Activated T-cell treated with anti-CD3 and anti-CD28 coated beads, Interleukin-2, amount 50 U/mL, for 48 hours (primary cell): ENCODE measurements at places on chromosomes 1 and 21.
A peak's percentile ranks its signal among the peaks of the same experiment; 100 is the strongest.

DNA sequence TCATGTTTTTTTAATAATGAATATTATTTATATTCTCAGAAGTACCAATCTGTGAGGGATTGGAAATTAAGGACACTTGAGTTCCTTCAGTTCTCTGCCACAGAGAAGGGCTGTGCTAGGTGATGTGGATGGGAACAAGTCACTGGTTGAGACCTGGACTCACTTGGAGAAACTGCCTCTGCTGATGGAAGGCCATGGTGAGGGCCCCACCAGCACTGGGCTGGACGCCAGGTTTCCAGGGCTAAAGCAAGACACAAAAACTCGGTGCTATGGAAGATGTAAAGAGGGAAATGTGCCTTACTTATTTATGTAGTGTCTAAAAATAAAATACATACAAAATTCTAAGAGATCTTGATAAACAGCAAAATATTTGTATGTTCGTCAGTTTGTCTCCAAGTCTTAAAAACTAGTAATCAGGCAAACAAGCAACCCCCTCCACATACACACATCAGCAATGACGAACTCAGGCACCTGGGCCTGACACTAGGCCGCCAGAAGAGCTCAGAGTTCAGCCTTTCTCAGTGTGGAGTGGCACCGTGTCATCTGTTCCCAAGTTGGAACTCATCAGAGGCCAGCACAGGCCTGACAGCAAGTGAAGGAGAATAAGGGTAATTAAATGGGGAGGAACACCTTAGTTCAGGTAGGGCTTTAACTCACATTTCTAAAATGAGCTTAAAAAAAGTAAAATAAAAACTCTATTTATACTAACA is 19.6 kb downstream of the SIPA1L2 start:
- no peak for DNase-seq

DNA sequence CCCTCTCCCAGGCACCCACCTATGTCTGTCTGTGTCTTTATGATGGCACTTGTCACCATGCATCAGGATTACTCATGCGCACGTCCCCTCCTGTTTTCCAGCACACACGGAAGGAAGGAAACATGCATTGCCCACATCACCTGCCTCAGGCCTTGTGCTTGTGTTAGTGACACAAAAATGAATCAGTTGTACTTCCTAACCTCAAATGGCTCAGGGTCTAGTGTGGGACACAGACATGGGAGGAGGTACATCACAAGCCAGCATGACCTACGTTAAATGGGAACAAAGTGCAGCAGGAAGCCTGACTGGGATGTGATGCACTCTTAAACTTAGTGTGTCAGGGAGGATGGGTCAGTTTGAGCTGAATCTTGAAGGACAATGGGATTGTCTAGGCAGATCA is 126.7 kb downstream of the TRABD2B start:
- DNase-seq: no peak

DNA sequence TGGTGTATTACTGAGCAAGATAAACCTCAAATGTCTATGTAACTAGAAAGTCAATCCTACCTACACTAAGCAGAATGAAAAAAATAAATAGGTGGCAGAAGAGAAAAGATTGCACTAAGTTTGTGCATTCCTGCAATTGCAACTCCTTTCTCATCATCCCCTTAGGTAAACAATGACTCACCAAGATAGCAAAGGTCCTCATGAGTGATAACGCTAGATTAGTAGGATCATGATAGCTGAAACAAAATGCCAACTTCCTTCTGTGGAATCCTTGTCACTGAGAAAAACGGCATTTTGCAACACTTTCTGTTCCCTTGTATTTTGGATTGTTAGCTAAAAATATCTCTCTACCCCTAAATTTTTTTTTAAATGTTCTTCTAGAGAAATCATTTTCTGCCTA is 20.0 kb upstream of the FCER1A start:
- DNase-seq: no peak

DNA sequence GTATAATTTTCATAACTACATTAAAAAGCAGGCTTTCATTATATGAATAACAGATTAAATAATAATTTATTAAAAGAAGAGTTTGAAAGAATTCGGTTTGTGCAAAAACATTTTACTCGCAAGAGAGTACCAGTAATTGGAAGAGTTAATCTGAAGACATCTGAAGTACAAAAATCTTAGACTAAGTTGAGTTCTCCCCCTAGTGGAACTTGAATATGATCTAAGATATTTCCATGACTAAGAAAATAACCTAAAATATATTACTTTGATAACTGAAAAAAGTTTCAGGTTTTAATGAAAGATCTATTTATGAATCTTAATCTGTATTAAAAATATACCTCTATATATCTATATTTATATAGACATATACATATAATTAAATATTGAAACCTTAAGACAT is 112.5 kb upstream of the GFI1 start:
- DNase-seq: no peak

DNA sequence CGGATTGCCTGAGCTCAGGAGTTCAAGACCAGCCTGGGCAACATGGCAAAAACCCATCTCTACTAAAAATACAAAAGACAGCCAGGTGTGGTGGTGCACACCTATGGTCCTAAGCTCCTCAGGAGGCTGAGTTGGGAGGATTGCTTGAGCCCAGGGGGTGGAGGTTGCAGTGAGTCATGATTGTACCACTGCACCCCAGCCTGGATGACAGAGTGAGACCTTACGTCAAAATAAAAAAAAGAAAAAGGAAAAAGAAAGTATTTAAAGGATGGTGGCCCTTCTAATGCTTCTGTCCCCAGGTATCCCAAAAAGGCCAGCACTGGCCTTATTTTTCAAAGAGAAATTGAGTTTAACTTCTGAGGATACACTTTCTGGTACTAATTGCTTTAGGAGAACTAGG is 1.7 kb downstream of the IKBKE start:
- no peak for DNase-seq

GRCh38 chr1:17874710-17875109 is 119.6 kb downstream of the ACTL8 start:
- DNase-seq: no peak

- no peak for DNase-seq
These were observed 40.3 kb downstream of the KCTD3 start for GRCh38 chr1:215607412-215607811.

DNA sequence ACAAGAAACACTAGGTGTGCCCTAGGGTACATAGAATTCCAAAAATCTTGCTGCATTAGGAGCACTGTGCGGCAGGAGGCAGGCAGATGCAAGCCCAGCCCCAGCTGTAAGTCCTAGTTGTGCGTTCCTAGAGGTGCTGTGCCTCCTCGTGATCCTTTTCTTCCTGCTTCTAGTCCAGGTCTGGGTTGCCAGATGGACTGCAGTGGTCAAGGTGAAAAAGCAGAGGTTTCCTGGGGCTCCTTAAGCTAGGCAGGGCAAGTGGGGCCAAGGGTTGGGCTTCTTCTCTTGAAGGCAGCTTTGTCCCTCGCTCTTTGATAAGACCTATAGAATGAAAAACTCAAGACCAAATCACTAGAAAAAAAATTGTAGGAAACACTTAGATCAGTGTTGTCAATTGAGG is 21.6 kb upstream of the SLC45A3 start:
- DNase-seq: no peak

GRCh38 chr1:202086579-202087350 is 36.0 kb upstream of the GPR37L1 start:
- DNase-seq: no peak

DNA sequence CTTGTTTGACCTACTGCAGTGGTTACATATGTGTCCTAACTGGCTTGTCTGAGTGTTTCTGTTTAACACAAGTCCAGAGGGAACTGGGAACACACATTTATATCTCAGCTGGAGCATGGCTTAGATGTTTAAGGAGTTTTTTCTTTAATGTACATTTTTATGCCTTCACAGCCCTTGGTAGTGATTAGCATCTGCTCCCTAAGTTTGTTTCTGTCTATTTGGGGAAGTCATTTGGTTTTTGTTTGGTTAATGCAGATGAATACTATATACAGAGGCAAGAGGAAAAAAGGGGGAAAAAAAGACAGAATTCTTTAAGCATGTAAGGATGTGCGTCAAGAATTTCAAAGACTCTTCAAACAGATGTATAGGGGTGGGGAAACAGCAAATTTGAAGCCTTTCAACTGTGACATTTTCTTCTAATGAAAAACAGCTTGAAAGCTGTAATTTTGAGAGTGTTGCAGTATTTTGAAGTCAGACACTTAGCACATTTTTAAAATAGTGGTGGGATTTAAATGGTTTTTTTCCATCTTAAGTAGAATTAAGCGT is 15.4 kb downstream of the MACO1 start:
- no peak for DNase-seq

- DNase-seq: no peak
These were observed 749.1 kb downstream of the ADGRL2 start for GRCh38 chr1:82549841-82550240.

GRCh38 chr1:229567109-229567868 is 8.8 kb upstream of the ABCB10 start:
- DNase-seq: no peak

- peak; percentile 10 for DNase-seq
These were observed 24.1 kb upstream of the LBR start for GRCh38 chr1:225451840-225452515.

GRCh38 chr1:33763406-33763805 is 100.5 kb upstream of the HMGB4 start:
- no peak for DNase-seq

DNA sequence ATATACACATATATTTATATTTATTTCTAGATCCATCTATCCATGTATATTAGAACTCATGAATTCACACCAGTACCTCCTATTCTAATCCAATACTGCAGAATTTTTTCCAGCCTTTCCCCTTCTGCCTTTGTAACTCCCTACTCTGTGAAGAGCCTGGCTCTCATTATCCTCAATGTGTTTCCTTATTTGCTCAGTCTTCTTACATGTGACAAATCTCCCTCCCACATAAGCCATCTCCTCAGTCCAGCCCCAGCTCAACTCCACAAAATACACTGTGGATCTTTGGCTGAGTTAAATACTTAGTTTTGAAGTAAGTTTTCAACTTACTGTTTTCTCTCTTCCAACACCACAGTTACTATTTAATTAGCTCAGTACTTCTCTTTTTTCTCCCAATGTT is 45.7 kb downstream of the ATP5PO start:
- no peak for DNase-seq

DNA sequence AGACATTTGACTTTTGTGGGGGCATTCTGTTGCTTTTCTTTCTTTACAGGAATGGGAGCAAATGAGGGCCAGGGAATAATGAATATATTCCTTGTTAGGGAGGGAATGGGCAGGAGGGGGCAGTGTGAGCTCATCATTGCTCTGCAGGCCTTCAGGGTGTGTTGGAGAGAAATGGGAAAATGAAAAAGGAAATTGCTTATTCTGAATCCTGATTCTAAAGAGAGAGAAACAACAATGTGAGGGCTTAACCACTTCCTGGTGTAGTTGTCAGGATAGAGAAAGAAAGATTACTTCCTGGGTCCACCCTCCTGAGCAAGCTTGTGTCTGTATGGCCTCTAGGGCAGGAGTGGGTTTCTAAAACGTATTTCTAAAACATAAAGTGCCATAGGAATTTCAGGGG is 28.3 kb downstream of the VANGL2 start:
- no peak for DNase-seq

DNA sequence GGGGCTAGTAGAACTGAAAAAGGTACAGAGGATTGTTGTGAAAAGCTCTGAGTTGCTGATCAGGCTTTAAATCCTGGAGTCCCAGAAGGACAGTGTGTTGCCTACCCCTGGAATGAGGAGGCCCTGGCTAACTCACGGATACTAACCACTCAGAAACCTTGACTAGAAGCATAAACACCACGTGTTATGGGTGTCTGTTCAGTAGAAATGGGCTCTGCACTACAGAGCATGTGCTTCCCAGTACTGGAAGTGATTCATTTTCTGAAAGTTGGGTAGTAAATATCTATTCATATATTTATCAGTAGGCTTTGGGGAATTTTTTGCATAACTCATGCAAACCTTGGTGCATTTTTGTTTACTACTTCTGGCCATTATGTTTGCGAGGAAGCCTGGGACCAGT is 15.1 kb upstream of the CLCA1 start:
- DNase-seq: no peak

GRCh38 chr1:55718758-55719671 is 503.9 kb upstream of the USP24 start:
- no peak for DNase-seq

DNA sequence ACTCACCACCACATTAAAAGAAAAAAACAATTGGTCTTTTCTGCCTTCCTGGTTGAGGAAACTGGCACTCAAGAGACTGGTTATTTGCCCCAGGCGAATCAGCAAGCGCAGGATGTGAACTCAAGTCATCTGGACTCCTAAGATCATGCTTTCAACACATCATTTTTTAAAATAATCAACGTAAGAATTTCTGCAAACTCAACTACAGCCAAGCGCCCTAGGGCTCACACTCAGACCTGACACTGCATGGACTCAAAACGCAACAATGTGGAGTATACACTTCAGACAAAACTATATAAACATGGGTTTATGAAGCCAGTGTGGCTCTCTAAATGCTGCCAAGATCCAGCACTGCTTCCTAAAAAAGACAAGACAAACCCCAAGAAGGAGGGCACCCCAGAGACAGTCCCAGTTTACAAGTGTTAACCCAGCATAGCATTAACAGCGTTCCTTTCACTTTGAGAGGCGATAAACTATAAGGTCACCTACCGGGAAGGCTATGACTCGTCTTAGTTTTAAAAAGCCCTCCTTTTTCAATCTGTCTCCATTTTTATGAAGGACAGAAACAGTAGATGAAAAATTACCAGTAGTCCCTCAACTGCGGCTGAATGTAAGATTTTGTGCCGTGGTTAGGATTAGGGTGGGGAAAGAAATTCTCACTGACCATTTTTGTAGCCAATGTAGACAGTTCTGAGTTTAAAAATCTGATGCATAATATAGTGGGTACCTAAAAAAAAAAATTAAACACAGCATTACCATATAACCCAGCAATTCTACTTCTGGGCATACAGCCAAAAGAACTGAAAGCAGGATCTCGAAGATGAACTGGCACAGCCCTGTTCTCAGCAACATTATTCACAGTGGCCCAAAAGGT is 54.8 kb downstream of the SIPA1L2 start:
- DNase-seq: no peak

GRCh38 chr1:227437495-227438008 is 119.3 kb upstream of the CDC42BPA start:
- no peak for DNase-seq

GRCh38 chr1:112872551-112872962 is 83.4 kb downstream of the SLC16A1 start:
- DNase-seq: no peak

DNA sequence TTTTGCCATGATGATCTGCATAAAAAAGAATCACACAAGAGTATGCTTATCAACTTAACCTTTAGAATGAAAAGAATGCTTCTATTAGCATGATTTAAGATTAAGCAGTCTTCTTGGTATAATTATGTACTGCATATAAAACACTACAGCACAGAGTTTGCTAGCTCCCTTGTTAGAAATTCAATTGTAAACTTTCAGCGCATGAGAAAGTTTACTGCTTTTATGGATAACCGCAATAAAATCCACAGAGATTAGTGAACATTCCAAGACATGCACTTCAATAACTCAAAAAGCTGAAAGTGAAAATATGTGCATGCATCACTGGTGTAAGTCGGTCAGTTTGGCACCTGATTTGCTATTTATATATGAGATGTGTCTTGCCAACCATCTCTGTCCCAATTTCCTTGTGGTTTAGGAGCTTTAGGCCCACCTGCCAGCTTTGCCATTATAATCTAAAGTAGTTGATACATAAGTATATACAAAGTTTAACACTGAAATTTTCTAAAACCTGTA is 16.9 kb downstream of the CCT8 start:
- no peak for DNase-seq

GRCh38 chr1:118987468-118988185 is 516 bp downstream of the TBX15 start:
- no peak for DNase-seq
